ENCODE measurements at places on chromosomes 2 and 18. TPM values are rescaled to one million over a fixed set of nuclear protein-coding genes. Genes with fewer than 3 reads are reported as not detected.
A peak's percentile ranks its signal among the peaks of the same experiment; 100 is the strongest.

DNA sequence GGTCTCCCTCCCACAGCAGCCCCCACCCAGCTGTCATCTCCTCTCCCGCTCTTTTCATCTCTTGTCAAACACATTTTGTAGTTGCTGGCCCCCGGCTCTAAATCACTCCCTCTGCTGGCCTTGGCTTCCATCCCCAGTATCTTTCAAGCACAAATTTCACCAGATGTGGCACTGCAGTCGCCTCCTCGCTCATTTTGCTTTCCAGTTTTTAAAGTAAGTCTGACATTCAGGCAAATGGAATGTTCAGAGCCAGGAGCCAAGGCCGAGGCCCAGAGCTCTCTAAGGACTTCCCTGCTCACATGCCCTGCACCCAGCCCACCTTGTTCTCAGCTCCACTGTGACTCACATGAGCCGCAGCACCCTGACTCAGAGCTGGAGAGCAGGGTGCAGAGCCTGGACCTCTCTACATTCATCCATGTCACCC is 158.4 kb downstream of the GALNT14 start:
- DNase-seq: no peak
- no peaks in the 10 kb centered on the region for H3K36me3 ChIP-seq
- no peak overlapping the region for H3K27ac ChIP-seq
- H3K27me3 ChIP-seq: peaks cover 4% of the 10 kb centered on the region

DNA sequence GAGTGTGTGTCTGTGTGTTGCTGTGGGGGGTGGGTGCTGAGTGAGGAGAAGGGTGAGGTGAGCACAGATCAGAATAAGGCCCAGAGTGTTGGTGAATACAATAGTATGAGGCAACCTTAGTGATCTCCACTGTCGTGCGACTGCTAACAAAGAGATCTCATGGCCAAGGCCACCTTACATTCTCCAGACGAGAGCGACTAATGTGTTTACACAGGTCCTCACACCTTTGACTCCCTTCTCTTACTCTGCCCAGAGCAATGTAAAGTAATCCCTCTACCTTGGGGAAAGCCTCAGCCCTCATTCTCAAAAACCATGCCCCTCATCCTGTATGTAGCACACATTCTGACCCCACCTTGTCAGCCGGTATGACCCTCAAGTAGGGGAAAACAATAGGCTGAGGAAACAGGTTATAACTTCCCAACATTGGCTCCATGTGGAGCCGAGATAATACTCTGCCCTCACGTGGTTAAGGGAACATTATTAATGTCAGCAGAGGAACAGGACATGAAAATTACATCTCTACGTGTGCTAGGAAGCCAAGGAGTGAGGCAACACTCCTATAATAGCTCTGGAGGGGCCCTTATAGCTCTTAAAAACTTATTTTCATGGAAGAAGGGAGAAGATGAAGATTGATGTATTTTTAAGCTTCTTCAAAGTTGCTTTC is 323.0 kb upstream of the NT5C1B start:
- H3K4me3 ChIP-seq: no peak overlapping the region
- DNase-seq: no peak
- H3K27me3 ChIP-seq: no peaks in the 10 kb centered on the region
- H3K36me3 ChIP-seq: no peaks in the 10 kb centered on the region

DNA sequence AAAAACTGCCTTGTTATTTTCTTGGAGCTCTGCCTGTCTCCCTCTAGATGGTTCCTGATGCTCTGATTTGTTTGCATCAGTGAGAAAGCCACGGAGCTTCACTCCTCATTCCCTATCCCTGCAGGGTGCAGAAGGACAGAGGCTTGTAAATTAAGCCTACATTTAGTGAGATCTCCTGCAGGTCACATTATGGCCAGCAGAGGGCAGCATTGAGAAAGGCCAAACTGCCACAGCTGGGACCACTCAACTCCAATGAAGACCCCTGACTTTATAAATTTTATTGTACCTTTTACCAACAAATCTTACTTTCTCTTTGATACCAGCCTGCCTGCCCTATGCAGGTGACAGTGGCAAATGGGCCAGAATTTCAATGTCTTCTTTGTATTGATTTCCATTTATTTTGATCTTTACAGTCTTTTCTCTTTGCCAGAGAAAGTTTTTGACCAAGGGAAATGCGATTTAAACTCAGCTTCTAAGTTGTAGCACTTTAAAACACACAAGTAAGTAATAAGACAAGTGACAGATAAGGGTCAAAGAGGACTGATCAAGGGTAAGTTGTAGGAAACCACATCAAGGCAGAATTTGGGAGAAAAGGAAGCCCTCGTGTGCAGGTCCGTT is 1029.1 kb upstream of the KLHL29 start:
- no peaks in the 10 kb centered on the region for H3K36me3 ChIP-seq
- H3K27ac ChIP-seq: no peak overlapping the region
- no peak overlapping the region for H3K4me3 ChIP-seq
- peak; percentile 9 for DNase-seq

- H3K27ac ChIP-seq: peak overlapping the region; percentile 94
- H3K36me3 ChIP-seq: peaks cover 36% of the 10 kb centered on the region
- peaks cover 7% of the 10 kb centered on the region for H3K27me3 ChIP-seq
These were observed 3.2 kb downstream of the ID2 start for GRCh38 chr2:8684878-8685696.

DNA sequence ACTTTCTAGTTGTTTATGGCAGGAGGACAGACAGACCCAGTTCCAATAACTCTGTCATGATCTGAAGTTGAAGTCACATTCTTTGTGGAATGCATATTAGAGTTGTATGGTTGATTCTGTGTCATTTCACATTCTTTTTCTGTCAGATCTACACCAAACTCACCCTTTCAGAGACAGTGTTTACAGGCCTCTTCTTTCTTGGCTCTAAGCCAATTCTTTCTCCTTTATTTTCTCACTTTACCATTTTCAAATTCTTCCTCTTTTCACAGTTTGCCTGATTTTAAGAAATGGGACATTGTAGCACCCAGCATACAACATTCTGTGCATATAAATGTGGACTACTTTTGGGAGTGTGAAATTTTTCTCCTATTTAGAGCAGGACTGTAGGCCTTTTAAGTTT is 103.7 kb downstream of the CCDC85A start:
- no peak for DNase-seq
- no peaks in the 10 kb centered on the region for H3K27me3 ChIP-seq
- no peak overlapping the region for H3K27ac ChIP-seq
- H3K4me1 ChIP-seq: no peaks in the 10 kb centered on the region
- no peak overlapping the region for H3K4me3 ChIP-seq

GRCh38 chr2:41944220-41944880 is 103.5 kb upstream of the PKDCC start:
- H3K4me3 ChIP-seq: no peak overlapping the region
- H3K27me3 ChIP-seq: peaks cover 4% of the 10 kb centered on the region
- H3K36me3 ChIP-seq: no peaks in the 10 kb centered on the region
- DNase-seq: no peak
- H3K4me1 ChIP-seq: no peaks in the 10 kb centered on the region

DNA sequence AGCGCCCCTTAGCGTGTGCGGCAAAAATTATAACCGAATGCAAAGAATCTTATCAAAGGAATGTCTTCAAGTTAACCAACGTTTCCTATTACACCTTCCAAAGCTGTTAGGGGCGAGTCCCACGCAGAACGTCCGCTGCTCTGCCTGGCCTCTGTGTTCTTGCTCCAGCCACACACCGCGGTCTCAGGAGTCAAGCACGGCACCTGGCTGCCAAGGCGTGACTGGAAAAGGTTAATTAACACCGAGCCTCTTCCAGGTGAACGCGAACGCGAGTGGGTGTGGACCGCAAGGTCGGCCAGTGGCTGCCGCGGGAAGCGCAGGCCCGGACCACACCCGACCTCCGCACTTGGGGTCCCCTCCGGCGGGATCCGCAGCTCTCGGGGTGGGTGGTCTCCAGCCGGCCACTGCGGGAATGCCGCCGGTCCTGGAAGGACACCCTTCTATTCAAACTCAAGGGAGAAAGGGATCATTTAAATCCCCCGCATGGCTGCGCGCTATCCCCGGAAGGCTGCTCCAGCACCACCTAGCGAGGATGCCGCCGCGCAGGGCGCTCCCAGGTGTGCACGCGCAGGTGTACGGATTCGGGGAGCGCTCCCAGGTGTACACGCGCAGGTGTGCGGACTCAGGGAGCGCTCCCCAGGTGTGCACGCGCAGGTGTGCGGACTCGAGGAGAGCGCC is 830 bp downstream of the CYB5A start:
- H3K36me3 ChIP-seq: peaks cover 4% of the 10 kb centered on the region
- H3K4me1 ChIP-seq: peaks cover 5% of the 10 kb centered on the region
- peak overlapping the region; percentile 94 for H3K4me3 ChIP-seq

- H3K4me3 ChIP-seq: no peak overlapping the region
- H3K36me3 ChIP-seq: no peaks in the 10 kb centered on the region
- no peak for DNase-seq
- H3K4me1 ChIP-seq: no peaks in the 10 kb centered on the region
- H3K27ac ChIP-seq: no peak overlapping the region
These were observed 241.7 kb downstream of the TGIF1 start for GRCh38 chr18:3691705-3692104.

DNA sequence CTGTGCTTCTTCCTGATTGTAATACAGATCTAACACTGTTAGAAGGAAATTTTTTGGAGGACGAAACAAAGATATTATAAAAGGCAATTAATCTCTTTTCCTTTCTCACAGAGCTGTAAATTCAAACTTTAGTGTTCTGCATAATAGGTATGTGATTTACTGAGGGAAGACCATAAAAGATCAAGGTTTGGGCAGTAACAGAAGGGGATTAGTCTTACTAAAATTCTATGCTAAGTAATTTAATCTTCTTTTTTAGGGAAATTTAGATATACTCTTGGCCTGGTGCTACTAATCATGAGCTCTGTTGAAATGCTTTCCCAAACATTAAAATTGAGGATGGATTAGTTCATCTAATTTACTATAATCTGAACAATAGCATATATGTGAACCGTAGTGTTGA is 8.8 kb upstream of the QPCT start:
- H3K27ac ChIP-seq: no peak overlapping the region
- H3K36me3 ChIP-seq: no peaks in the 10 kb centered on the region
- DNase-seq: no peak
- H3K27me3 ChIP-seq: peaks cover 66% of the 10 kb centered on the region

DNA sequence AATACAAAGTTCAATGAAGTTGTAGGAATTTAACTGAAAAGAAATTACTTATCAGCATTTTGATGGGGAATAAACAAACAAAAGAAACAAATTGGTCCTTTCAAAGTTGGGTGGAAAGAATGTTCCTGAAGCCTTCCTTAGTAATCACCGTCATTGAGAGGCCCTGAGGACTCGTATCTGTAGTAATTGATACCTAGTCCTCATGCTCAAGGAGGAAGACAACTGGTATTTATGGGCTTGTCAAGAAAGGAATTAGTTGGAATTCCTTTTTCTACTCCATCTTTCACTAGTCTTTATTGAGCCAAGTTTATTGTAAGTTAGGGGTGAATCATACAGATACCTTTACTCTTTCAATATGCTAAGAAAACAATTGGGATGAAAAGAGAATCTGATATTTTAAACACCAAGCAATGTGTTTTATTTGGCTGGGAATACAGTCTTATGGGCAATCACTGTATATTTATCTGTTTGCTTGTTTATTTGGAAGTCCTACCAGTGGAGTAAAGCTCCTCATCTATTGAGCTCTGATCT is 324.8 kb downstream of the ARHGAP15 start:
- no peak for DNase-seq
- H3K4me1 ChIP-seq: peaks cover 27% of the 10 kb centered on the region
- H3K4me3 ChIP-seq: no peak overlapping the region
- H3K27ac ChIP-seq: no peak overlapping the region
- no peaks in the 10 kb centered on the region for H3K27me3 ChIP-seq

- no peaks in the 10 kb centered on the region for H3K4me1 ChIP-seq
- no peaks in the 10 kb centered on the region for H3K36me3 ChIP-seq
- DNase-seq: no peak
- H3K27ac ChIP-seq: no peak overlapping the region
- no peak overlapping the region for H3K4me3 ChIP-seq
These were observed 62.2 kb downstream of the ACKR3 start for GRCh38 chr2:236631856-236632291.

DNA sequence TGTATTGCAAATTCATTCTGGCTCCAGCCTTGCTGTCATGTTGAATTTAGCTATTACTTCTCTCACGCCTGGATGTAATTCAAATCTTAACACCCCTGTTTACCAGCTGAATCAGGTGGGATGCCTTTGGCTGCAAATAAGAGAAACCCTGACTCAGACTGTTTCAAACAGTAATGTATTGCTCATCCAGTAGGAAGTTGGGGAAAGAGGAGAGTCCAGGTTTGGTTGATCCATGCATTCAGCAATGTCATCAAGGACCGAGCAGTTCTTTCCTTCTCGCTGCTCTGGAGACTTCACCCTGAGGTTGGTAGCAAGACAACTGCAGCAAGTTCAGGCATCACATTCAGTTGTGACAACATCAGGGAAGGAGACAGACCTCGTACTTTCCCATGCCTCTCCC is 6.4 kb upstream of the DARS1 start:
- DNase-seq: no peak
- H3K27ac ChIP-seq: no peak overlapping the region
- H3K36me3 ChIP-seq: peaks cover 38% of the 10 kb centered on the region
- peaks cover 20% of the 10 kb centered on the region for H3K4me1 ChIP-seq

DNA sequence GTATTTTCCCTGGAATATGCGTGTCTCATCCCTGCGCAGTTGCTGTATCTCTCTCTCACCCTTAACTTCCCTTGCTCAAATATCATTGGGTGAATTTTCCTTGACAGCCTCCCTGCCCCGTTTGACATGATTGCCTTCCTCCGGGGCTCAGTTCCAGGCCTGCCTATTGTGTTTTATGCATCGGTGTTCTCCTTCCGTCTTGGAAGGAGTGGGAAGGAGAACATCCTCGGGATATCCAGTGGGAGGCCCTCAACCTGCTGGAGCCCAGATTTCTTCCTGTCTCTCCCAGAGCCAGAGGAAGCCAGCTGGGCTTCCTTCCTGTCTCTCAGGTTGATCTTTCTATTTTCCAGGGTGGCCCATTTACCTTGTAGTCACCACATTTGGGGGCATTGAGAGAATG is 434.7 kb upstream of the HS6ST1 start:
- H3K4me1 ChIP-seq: peaks cover 16% of the 10 kb centered on the region
- no peak overlapping the region for H3K27ac ChIP-seq
- DNase-seq: no peak

DNA sequence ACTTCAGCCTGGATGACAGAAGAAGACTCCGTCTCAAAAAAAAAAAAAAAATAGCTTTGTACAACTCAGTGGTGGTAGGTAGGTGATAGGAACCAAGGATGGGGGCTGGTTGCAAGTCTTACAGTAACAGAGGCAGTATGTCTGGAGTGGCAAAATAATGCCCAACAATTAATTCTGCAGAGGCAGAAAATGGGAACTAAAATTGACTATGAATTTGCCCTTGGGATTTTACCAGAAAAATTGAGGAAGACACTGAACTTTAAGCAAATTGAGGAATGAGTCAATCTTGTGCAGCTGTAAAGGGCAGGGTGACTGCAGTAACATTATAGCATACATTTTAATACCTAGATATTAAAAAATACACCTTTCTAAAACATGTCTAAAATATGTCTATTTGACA is 292.1 kb upstream of the FBXO11 start:
- no peak for DNase-seq
- H3K27me3 ChIP-seq: peaks cover 4% of the 10 kb centered on the region
- H3K4me3 ChIP-seq: no peak overlapping the region
- no peaks in the 10 kb centered on the region for H3K4me1 ChIP-seq
- H3K27ac ChIP-seq: no peak overlapping the region

Gene GDF7
- total RNA-seq: 0.11 TPM

Gene IL1B
- total RNA-seq: not detected

Gene GPR155
- 1.1 TPM for total RNA-seq

Gene LHCGR
- not detected for total RNA-seq

Gene CCL20
- 2.0 TPM for total RNA-seq

Gene TTN
- total RNA-seq: 3.3 TPM

Gene TMEM37
- total RNA-seq: not detected

Gene SH3YL1
- total RNA-seq: 37.1 TPM

Gene MRO
- total RNA-seq: not detected

Gene ABCG5
- 0.14 TPM for total RNA-seq

Gene LBX2
- total RNA-seq: 1.6 TPM

Gene ITGA6
- total RNA-seq: 0.11 TPM

Gene BMP10
- total RNA-seq: not detected
